NCI-H1417 treated with DMSO at 0.1 percent for 48 hours (cell line): ENCODE measurements at places on chromosomes 2 and 18.

- no peak for DNase-seq
Measured at GRCh38 chr2:114534116-114535084, 92.0 kb downstream of the DPP10 start.

- no peak for DNase-seq
Measured at GRCh38 chr2:109304731-109305470, 175.9 kb downstream of the SH3RF3 start.

DNA sequence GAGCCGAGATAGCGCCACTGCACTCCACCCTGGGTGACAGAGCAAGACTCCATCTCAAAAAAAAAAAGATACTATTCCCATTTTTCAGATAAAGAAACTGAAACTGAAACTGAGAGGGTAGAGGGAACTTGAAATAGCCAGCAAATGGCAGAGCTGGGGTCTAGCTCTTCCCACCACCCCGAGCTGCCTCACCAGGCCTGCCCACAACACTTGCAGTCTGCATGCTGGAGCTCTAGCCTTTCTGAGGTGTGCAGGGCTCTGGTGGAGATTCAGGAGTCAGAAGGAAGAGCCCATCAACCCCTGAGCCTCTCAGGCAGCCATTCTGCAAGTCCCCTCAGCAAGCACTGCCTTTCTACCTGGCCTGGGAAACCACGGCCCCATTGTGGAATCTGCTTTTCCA, 14.3 kb downstream of the EDAR start:
- no peak for DNase-seq

GRCh38 chr2:128307595-128307994, 11.1 kb downstream of the HS6ST1 start:
- no peak for DNase-seq

- no peak for DNase-seq
Measured at GRCh38 chr2:230419181-230419580, 3.2 kb downstream of the SP100 start.

GRCh38 chr2:166464187-166464586, 29.9 kb downstream of the SCN7A start:
- no peak for DNase-seq

- no peak for DNase-seq
Measured at GRCh38 chr2:24365051-24365450, 4.7 kb upstream of the ITSN2 start.

DNA sequence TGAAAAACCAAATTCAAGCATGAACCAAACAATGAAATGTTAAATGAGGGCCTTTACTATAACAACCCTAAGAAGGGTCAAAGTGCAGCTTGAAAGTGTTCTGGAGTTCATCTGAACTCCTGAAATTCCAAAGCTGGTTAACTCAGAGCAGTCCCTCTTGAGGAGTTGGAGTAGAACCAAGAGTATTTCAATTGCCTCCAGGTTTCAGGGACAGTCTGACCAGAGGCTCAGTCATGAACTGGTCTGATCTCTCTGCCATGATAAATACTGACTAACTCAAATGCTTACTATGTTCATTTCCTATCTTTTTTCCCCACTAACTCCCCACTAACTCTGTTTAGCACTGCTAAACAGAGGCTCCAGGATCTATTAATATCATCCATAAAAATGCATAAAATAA, 2.7 kb downstream of the STARD7 start:
- no peak for DNase-seq
